ENCODE measurements at places on chromosomes 7 and 10. TPM values are rescaled to one million over a fixed set of nuclear protein-coding genes. Genes with fewer than 3 reads are reported as not detected.

ASAH2 gene
- total RNA-seq = 2.9 TPM

LZTS2 gene
- 15.5 TPM for total RNA-seq

HERC4 gene
- 72.6 TPM for total RNA-seq

- no peak for DNase-seq
Observed at GRCh38 chr7:33497051-33497450, 367.7 kb downstream of the BBS9 start.

GRCh38 chr7:142506601-142507000 is 242.7 kb upstream of the PRSS1 start:
- no peak for DNase-seq
